T1000 (cell line): ENCODE measurements at places on chromosomes 3 and 15.

DNA sequence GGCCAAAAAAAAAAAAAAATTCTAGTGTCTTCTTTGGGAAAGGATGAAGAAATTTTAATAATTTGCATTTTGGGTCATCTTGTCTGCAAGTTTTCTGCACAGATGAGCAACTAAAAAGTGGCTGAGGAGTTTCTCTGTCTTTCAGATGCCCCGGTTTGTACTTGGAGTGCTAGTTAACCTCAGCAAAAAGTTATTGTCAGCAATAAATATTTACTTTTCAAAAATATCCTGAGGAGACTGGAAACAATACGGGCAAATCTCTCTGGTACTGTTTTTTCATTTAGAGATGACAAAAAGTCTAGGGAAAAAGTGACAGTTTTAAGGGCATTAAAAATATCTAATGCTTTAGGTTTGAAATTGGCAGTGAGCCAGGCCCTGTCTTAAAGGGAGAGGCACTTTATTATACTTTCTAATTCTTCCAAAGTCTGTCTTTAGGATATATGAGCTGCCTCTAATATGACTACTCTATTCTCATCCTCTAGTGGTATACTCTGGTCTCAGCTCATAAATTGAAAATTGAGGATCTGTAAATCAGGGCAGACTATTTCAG lies 436.0 kb upstream of the NR2F2 start:
- no peak for DNase-seq

DNA sequence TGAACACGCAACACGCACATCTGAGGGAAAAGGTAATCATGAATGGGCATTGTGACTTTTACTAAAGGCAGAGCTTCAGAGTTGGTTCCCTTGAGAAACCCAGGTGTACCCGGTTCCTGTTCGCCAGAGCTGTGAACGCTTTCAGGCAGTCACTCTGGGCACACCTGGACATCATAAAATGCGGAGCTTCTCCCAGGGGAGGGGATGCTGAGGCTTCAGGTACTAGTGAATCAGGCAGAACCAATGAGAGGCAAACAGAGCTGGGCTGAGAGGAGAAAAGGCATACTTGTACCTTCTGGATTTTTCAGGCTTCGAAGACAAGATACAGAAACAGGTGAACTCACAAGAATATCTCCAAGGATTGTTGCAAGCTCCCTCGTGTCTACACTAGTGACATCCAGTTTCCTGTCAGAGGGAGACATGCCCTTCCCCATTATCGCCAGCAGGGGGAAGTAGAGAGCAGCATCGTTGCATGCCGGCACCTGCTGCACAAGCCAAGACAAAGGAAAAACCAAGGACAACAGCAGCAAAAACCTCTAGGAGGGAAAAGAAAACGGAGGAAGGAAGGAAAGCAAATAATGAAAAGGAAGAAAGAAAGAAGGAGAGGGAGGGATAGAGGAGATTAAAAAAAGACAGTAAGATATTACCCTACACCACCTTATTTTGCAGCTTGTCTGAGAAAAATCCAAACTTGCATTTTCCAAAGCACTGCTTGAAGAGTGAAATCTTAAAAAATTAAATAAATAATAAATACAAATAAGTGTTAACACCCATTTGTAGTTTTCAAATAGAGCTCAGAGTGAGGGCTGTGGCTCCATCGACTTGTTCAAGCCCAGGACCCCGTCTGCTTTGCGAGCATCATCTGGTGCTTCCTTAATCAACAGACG lies 2.0 kb downstream of the AHSG start:
- DNase-seq = peak; percentile 68

GRCh38 chr15:58064980-58065444 lies 499 bp downstream of the ALDH1A2 start:
- DNase-seq = no peak

- no peak for DNase-seq
Observed at GRCh38 chr3:66450390-66451022, 50.3 kb downstream of the LRIG1 start.

DNA sequence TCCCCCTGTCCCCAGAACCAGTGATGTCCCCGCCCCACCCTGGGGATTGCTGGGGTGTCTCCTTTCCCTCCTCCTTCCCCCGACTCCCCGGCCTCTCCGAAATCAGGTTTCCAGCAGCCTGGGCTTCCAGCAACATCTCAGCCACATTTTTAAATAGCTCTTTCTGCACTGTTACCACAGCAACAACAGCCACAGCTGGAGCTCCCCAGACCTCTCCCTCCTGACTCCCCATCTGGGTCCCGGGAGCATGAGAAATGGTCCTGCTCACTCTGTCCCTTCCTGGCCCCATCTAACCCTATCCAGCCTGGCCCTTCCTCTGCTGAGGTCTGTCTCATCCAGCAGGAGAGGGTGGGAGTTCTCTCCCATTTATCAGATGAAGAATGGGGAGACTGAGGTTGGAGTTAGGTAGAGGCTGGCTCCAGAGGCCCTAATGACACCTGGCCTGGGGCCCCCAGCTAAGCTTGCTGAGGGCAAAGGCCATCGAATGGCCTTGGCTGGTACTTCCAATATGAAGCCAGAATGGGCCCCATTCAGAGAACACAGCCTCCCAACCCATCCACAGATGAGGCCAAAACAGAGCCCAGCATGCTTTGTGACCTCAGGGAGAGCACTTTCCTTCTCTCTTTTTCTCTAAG lies 1.5 kb downstream of the CAMK1 start:
- no peak for DNase-seq
